ENCODE measurements at places on chromosomes 5 and 9. TPM values are rescaled to one million over a fixed set of nuclear protein-coding genes. Genes with fewer than 3 reads are reported as not detected.

Gene TRPM3
- not detected for total RNA-seq

Gene TIMD4
- total RNA-seq, result 3.6 TPM

Gene NPR2
- total RNA-seq, result 2.7 TPM

DNA sequence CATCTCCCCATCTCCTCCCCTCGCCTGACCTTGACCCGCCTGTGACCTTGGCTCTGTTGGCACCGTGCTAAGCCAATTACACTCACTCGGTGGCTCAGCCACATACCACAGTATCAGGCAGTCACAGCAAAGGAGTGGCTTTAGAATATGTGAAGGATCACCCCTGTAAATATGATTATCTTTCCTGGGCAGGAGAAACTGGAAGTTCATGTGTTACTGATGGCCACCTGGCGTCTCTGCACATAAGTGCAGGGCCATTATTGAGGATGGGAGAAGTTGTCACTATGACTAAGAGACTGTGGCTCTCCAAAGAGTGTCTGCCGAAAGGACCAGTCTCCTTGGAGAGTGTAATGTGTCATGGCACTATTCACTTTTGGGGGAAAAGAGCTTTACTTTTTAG is 116.9 kb upstream of the S1PR3 start:
- no peaks in the 10 kb centered on the region for H3K4me1 ChIP-seq
- H3K27ac ChIP-seq, result no peak overlapping the region
- no peak overlapping the region for H3K4me3 ChIP-seq
- H3K36me3 ChIP-seq, result no peaks in the 10 kb centered on the region

DNA sequence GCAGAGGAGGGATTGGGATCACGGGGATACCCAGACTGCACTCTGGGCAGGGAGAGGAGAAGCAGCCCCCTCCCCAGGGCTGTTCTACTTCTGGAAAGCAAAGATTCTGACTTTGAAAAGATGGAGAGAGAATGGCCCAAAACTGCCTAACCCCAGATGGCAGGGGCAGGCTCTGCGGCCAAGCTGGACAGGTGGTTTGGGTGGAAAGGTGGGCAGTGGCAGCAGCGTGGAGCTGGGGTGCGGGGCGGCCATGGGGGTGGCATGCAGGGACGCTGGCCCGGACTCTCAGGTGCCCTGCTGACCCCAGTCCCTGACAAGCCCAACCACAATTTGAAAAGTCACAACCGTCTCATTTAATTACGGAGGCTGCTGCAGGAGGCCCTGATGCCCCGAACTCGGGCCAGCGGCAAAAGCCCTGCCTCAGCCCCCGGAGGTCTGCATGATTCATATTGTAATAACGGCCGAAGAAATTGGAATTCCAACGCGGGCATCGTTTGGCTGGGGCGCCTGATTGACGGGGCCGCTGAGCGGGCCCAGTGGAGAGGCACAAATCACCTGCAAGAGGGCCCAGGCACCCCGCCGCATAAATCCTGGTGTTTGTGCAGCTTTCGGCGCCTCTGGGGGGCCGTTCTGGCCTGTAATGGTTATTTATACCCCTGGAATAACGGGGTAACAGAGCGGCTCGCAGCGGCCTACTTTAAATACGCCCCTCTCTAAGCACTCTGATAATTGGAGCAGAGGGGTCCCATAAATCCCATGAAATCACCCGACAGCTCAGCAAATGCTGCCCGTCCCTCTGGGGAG is 41.8 kb upstream of the FCN2 start:
- no peak for DNase-seq
- no peak overlapping the region for H3K4me3 ChIP-seq
- H3K27ac ChIP-seq, result no peak overlapping the region
- H3K36me3 ChIP-seq, result no peaks in the 10 kb centered on the region

- peaks cover 7% of the 10 kb centered on the region for H3K4me1 ChIP-seq
- H3K27ac ChIP-seq, result no peak overlapping the region
- peaks cover 36% of the 10 kb centered on the region for H3K36me3 ChIP-seq
- DNase-seq, result no peak
- H3K27me3 ChIP-seq, result no peaks in the 10 kb centered on the region
- H3K4me3 ChIP-seq, result no peak overlapping the region
Observed at GRCh38 chr5:172897481-172898217, 61.6 kb upstream of the RPL26L1 start.

GRCh38 chr5:119435436-119436132 is 16.7 kb upstream of the HSD17B4 start:
- H3K27ac ChIP-seq, result no peak overlapping the region
- H3K36me3 ChIP-seq, result no peaks in the 10 kb centered on the region
- H3K4me1 ChIP-seq, result peaks cover 4% of the 10 kb centered on the region
- DNase-seq, result peak; percentile 29
- H3K4me3 ChIP-seq, result no peak overlapping the region
- no peaks in the 10 kb centered on the region for H3K27me3 ChIP-seq

GRCh38 chr9:134307674-134308638 is 18.3 kb upstream of the RXRA start:
- DNase-seq, result no peak
- no peak overlapping the region for H3K27ac ChIP-seq
- no peaks in the 10 kb centered on the region for H3K27me3 ChIP-seq
- no peaks in the 10 kb centered on the region for H3K4me1 ChIP-seq

- H3K36me3 ChIP-seq, result no peaks in the 10 kb centered on the region
- no peaks in the 10 kb centered on the region for H3K27me3 ChIP-seq
- DNase-seq, result no peak
- no peaks in the 10 kb centered on the region for H3K4me1 ChIP-seq
Observed at GRCh38 chr5:153372425-153373129, 117.9 kb upstream of the GRIA1 start.

DNA sequence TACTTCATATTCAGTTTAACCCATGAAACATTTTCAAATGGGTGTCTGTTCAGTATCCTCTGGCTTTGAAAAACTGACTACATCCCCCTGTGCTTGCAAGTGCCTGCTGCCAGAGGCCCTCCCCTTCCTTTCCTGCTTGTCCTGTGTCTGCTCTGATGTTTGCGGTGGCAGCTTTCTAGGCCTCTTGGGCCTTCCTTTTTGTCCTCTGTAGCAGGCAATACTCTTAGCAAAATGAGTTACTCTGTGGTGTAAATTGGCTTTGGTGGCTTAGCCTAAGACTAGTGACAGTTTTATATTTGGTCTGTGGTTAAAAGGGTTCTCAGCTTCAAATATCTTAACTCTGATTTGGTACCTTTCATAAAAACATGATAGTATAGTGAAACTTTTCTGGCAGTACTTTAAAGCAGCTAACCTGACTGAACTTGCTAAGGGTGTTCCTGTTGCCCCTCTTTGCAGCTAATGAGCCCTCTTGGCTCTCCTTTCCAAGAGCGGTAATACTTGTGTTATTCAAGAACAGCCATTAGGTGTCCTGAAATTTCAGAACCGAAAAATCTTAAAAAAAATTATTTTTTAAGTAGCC is 76.6 kb downstream of the GOLM1 start:
- H3K27me3 ChIP-seq, result no peaks in the 10 kb centered on the region
- H3K27ac ChIP-seq, result no peak overlapping the region
- no peak overlapping the region for H3K4me3 ChIP-seq
- peaks cover 33% of the 10 kb centered on the region for H3K36me3 ChIP-seq
- no peaks in the 10 kb centered on the region for H3K4me1 ChIP-seq
- DNase-seq, result no peak

- no peak overlapping the region for H3K27ac ChIP-seq
- no peaks in the 10 kb centered on the region for H3K36me3 ChIP-seq
- no peak overlapping the region for H3K4me3 ChIP-seq
- H3K4me1 ChIP-seq, result peaks cover 73% of the 10 kb centered on the region
- no peaks in the 10 kb centered on the region for H3K27me3 ChIP-seq
Observed at GRCh38 chr9:137449931-137450538, 8.9 kb upstream of the ENTPD8 start.

All from natural killer cell (primary cell).